ENCODE measurements at places on chromosomes 4 and X. TPM values are rescaled to one million over a fixed set of nuclear protein-coding genes. Genes with fewer than 3 reads are reported as not detected.
A peak's percentile ranks its signal among the peaks of the same experiment; 100 is the strongest.

SLC7A11 gene
- 0.22 TPM for total RNA-seq

DCK gene
- 58.2 TPM for total RNA-seq

ZFP42 gene
- not detected for total RNA-seq

RPS6KA6 gene
- total RNA-seq = 0.61 TPM

UGT2B11 gene
- total RNA-seq = not detected

CYTL1 gene
- not detected for total RNA-seq

CXCL5 gene
- total RNA-seq = not detected

- DNase-seq = peak; percentile 74
Measured at GRCh38 chrX:154019633-154020528, at the start of gene IRAK1. Gene IRAK1, minus strand, starts transcription at chrX:154019902. Its CDS starts 90 bp downstream, at chrX:154019812.

DNA sequence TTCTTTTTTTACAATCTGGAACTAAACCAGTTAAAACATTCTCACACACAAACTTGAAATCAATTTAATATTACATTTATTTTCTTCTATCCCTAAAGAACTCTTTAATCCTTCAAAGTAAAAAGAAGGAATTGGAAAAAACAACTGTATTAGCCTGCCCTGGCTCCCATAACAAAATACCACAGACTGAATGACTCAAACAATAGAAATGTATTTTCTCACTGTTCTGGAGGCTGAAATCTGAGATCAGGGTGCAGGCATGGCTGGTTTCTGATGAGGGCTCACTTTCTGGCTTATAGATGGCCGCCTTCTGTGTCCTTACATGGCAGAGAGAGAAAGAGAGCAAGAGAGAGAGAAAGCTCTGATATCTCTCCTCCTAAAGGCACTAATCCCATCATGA lies 149.4 kb downstream of the PDGFRA start:
- DNase-seq = no peak

DNA sequence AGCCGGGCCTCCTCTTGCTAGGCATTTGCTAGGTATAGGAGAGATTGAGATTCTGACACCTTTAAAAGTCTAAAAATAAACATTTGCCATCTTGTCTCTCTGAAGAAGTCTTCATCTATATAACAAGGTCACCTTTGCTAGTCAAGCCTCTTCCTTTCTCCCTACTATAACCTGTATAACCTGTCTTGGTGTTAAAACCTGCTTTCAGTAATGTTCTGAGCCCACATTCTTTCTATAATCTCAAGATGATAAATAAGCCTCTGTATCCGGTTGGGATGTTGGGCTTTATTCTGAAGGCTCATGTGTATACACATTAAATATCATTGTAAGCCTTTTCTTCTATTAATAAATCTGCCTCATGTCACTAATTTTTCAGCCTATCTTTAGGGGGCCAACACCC lies 10.2 kb downstream of the ASIC5 start:
- DNase-seq = no peak

DNA sequence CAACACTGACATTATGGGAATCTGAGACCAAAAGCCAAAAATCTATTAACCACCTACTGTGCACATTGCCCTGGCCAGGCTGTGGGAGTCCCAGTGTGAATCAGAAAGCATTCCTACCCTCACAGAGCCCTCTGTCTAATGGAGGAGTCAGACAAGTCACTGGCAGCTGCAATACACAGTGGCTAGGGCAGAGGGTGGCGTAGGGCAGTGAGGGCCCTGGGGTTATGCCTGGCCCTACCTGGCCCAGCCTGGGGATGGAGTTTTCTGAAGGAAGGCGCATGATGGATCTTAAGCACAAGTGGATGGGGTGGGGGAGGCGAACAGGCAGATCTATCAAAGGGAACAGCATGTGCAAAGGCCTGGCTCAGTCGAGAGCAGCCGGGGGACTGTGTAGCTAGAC lies 10.8 kb downstream of the JAKMIP1 start:
- DNase-seq = no peak

GRCh38 chr4:178481564-178481963 lies 1039.3 kb upstream of the AGA start:
- no peak for DNase-seq

DNA sequence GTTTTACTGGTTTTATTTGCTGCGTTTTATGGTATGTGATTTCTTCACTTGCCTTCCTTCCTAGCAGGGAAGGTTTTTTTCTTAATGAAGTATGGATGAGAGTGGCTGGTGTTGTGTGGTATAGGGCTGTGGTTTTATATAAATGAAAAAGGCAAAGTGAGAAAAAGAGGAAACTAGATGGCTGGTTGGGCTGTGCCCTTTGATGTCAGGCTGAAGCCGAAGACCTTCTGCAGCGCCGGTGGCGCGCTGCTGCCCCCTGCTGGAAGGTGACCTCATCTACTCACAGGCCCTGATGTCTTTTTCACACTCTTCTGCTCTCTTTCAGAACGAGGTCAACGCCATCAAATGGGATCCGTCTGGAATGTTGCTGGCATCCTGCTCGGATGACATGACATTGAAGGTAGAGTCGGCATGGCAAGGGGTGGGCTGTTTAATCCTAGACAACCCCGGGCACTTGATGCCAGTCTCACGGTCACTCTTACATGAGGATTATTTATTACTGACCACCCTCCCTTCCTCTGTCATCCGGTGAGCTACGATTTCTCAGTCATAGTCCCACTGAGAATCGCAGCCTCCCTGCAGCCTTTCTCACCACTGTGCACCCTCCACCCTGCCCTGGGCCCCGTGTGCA lies 56.6 kb downstream of the GPR143 start:
- DNase-seq = peak; percentile 86

GRCh38 chr4:120329386-120329785 lies 262.7 kb upstream of the MAD2L1 start:
- DNase-seq = no peak

GRCh38 chr4:6368096-6368495 lies 98.4 kb downstream of the WFS1 start:
- no peak for DNase-seq

GRCh38 chr4:8553216-8553615 lies 27.0 kb upstream of the GPR78 start:
- no peak for DNase-seq

DNA sequence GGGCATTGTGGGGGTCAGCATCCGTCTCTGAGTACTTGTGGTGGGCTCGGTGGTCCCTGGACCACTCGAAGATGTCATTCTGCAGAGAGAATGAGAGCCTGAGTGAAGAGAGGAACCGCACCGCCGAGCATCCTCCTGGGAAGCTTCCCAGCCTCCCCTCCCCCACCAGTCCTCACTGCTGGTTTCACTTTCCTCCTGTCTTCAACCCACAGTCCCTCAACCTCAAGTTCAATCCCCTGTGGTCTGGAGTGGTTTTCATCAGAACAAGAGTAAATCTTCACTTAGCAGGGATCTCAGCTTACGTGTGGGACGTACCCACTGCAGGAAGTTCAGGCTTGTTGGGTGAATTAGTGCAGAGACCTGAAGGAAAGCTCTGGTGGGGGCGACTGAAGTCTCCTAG lies 117.8 kb downstream of the SCD5 start:
- DNase-seq = no peak

- no peak for DNase-seq
Measured at GRCh38 chrX:100623001-100623400, 13.6 kb downstream of the TSPAN6 start.

DNA sequence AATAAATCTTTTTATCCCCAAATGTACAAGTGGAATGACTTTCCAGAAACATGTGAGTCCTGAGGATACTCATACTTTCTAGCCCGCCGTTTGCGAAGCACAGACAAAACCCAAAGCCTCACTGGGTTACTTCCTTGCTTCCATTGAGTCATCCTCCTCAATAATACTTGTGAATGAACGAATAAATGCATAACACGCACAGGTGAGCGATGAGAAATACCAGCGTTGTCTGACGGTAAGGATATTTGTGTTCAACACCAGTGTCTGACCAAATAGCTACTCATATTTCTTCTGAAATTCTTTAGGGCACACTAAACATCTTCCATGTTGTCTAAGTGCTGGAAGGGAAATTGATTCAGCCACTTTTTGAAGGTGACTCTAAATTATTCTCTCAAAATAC lies 36.0 kb downstream of the CCNG2 start:
- no peak for DNase-seq

DNA sequence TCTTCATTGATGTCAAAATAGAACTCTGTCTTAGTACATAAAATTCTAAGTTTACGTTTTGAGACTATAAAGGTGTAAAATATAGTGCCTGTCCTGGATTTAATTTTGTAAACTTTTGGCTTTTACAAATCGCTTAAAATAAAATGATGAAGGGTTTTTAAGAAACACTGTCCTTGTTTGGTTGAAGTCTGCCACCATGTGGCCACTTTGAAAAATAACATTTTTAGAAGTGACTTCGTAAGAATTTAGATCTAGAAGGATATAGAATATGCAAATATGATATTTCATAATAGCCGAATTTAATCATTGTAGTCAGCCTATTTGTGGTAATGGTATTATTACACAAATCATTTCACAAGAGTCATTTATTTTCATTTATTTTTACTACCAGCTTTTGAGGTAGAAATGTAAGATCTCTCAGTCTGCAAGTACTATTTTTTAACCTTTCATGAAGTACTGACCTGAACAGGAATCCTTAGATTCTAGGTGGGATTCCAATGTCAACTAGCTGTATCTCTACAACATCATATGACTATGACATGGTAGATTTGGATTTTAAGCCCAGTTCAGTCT lies 31.0 kb upstream of the FAT4 start:
- DNase-seq = no peak

DNA sequence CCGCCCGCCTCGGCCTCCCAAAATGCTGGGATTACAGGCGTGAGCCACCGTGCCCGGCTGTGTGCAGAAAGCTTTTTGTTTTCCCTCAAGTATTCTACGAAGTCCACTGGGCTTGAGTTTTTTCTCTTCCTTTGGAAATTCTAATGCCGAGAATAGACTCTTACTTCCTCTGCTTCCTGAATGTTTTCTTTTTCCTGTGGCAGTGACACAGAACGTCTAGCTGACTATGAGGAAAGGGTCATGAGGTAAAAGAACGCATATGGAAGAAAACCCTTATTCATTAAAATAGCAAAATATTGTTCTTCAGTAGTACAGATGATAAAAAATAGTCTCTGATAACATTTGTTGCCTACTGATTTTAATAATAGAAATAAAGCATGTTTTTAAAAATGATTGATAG lies 4.9 kb upstream of the SLC25A4 start:
- no peak for DNase-seq

DNA sequence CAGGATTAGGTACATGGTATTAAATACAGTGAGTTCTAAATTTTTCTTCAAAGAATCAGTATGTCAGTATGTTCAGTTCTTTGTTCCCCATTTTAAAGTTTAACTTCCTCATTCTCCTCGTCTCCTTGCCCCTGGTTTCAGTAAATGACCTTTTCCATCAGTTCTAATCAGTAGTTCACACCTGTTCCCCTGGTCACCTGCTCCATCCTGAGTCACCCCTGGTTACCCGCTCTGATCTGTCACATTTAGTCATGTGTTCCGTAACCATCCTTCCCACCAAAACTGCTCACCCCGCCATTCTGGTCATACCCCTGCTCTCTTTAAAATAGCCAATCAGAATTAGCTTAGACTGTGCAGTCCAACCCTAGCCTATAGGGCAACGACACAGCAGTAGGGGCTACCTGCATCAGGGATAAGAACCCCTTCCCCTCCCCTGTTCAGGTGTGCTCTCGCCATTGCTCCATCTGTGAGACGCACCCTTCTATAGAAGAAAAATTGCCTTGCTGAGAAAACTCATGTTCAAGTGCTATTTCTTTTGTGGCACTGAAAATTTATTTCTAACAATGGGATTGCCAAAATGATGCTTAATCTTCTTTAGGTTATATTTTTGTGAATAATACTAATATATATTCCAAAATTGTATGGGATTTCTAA lies 181.3 kb downstream of the OR13H1 start:
- no peak for DNase-seq

DNA sequence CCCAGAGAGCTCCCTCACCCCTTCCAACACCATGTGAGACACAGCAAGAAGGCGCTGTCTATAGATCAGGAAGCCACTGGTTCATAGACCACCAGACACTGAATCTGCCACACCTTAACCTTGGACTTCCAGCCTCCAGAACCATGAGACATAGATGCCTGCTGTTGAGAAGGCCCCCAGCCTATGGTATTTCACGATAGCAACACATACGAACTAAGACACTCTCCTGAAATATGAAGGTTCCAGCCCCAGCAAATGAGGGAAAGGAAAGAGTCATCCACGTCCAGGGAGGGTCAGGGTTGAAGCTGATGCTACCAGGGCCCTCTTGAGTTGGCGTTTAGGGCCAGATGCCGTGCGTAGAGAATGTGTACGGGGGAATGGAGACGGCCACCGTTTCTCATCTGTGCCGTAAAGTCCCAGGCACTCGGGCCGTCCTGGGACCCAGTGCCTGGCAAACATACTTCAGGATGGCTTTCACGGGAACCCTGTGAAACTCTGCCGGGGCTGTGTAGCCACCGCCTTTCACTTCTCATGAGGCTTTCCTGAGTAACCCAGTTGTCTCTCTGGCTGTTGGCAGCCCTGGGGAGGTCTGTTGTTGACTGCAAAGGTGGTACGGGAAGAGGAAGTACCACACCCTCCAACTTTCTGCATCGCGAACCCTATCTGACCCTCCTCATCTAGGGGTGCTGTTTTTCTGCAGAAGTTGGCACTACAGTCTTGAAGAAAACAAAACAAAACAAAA lies 17.7 kb upstream of the P2RY8 start:
- DNase-seq = peak; percentile 89

GRCh38 chr4:113162089-113162488 lies 112.6 kb downstream of the ANK2 start:
- no peak for DNase-seq

- DNase-seq = no peak
Measured at GRCh38 chrX:153513265-153513664, 4.2 kb upstream of the ATP2B3 start.

- no peak for DNase-seq
Measured at GRCh38 chr4:727576-727975, 21.9 kb downstream of the PCGF3 start.

DNA sequence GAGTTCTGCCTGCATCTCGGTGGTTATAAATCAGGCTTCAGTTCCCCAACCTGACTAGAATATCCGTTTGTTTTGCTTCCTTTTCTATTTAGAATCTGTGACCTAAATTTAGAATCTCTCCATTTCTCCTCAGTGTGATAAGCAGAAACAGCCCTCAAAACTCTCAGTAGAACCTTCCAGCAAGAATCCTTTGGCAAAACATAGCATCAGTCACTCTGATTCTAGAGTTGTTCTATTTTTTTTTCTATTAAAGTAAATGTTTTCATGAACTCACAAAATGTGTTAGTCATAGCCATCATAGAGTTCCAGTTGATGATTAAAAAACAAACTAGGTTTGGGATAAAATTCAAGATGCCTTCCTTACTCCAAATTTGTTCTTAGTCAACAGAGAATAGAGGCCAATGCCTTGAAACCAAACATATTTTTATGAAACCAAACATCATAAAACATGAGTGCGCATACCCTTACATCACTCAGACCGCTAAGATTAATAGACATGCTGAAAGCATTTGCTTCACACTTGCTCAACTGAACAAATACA lies 13.2 kb upstream of the C1QTNF7 start:
- no peak for DNase-seq

- no peak for DNase-seq
Measured at GRCh38 chr4:1030031-1030430, 18.6 kb downstream of the FGFRL1 start.

DNA sequence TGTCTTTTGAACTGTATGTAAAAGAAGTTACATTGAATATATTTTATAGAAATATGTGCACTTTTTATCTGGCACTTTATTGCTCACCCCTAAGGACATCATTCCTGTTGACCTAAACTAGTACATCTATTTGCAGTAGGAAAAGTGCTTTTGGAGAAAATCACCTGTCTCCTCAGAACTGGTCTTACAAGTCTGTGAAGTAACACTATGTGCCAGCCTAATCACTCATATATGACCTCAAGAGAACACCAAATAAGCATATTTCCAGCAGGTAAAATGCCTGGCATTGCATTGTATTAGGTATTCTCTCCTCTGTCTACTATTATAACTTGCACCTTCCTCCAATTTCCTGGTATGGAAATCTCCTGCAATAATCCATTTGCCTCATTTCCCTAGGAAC lies 4.0 kb upstream of the GASK1B start:
- DNase-seq = no peak
